ENCODE measurements at places on chromosomes 2 and 18.

GRCh38 chr18:64718808-64719207 lies 569.9 kb upstream of the LINC00305 start:
- no peak for DNase-seq

- no peak for DNase-seq
These were observed 6.7 kb upstream of the SDC1 start for GRCh38 chr2:20231598-20232026.

- no peak for DNase-seq
These were observed 54.3 kb upstream of the AGPS start for GRCh38 chr2:177338177-177338721.

DNA sequence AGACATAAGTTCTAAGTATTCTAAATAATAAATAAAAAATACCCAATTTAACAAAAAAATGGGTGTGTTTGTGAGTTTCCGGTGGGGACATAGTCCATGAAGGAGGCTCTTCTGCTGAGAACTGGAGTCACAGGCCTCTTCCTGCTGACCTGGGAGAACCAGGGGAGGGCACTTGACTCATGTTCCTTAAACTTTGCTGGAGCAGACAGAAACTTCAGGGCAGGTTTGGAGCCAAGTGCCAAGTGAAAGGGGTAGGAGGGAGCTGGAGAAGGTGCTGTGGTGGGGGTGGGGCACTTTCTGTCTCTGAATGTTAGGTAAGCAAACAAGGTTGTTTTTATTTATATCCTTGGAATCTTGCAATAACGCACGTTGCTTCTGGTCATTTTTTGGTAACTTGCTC lies 78.8 kb upstream of the TTN start:
- no peak for DNase-seq

GRCh38 chr2:134366359-134366758 lies 112.5 kb downstream of the MGAT5 start:
- no peak for DNase-seq

- DNase-seq: no peak
These were observed 787 bp downstream of the ERBB4 start for GRCh38 chr2:212537726-212538304.

- DNase-seq: no peak
These were observed 29.2 kb downstream of the MYO7B start for GRCh38 chr2:127564429-127565260.

GRCh38 chr18:67282796-67283195 lies 233.7 kb downstream of the DSEL start:
- DNase-seq: no peak

GRCh38 chr2:199460101-199460671 lies 2.4 kb upstream of the SATB2 start:
- DNase-seq: no peak

GRCh38 chr18:32093102-32093511 lies 1.4 kb downstream of the RNF138 start:
- DNase-seq: no peak

GRCh38 chr2:224922142-224922727 lies 120.0 kb downstream of the DOCK10 start:
- DNase-seq: no peak

DNA sequence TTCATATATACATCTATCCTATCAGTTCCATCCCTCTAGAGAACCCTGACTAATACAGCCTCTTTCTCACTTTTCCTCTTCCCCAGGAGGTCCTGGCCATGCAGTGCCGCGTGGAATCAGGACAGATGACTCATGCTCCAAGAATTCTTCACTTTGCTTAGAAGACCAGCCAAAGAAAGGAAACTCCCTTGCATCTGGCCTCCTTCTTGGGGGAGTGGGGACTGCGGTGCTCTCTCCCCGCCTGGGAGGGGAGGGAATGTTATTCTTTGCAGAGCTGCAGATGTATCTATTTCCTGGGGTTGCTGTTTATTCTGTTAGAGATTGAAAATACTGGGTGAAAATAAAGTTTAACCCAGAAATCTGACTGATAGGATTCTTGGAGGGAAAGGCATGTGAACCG lies 111.5 kb upstream of the SH3BP4 start:
- no peak for DNase-seq

GRCh38 chr2:42055573-42056514 lies 8.0 kb downstream of the PKDCC start:
- DNase-seq: no peak

DNA sequence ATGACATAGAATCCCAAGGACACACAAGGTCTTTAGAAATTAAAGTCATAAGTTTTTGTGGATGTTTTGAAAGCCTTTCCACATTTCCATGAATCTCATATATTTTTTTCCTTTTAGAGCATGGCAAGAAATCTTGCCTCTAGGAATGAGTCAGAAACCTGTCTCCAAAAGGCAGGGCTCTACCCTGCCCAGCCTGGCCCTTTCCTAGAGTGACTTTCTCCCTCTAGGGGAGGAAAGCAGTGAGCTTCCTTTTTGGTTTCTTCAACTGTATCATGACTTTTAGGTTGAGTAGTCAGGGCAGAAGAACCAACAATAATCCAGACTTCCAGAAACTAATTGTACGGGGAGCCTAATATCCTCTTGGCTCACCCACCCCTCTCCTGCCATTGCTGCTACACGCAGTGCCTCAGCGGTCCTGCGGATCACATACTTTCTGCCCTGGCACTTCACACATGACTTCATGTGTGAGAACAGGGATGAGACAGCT lies 300.3 kb downstream of the AGPS start:
- no peak for DNase-seq

DNA sequence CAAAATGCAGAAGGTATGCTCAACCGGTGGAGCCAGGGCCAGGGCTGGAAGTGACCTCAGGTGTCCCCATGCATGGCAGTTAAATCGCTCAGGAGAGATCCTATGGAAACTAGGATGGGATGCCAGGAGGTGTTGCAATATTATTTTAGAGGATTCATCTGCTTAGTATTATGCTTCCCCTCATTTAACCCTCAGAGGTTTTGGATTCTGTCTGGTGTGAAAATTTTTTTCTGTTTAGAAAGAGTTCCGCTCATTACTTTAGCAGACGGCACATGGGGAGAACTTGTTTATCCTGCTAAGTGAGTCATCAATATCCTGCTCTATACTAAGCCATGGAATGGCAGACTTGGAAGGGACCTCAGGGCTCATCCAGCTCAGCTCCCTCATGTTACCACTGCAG lies 42.5 kb downstream of the TRIB2 start:
- DNase-seq: no peak

DNA sequence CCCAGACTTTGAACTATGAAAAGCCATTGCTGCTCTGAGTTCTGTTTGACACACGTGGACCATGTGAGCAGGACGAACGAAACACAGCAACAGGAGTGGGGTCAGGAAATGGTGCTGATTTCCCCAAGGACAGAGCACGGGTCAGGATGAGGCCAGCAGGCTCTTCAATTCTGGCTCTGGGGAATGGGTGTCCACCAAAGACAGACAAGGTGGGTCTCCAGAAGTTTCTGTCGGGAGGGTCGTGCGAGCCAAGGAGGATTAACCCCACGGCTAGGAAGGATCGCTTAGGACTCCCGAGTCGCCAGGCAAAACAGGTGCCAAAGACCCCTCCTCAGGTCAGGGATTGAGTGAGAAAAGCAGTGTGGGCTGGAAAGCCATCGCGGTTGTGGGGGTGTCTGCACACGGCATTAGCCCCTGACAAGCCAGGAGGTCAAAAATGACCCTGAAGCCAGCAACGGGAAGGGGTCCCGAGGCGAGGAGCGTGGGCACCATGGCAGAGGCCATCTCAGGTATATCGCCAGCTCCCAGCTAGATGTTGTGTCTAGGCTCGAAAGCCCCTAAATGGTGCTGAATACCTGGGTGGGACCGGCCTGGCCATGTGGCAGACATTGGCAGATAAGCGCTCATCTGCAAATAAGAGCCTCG lies 213.9 kb upstream of the SALL3 start:
- DNase-seq: no peak

GRCh38 chr2:76310894-76311633 lies 600.3 kb upstream of the GCFC2 start:
- no peak for DNase-seq

GRCh38 chr2:50712569-50712968 lies 319.4 kb downstream of the NRXN1 start:
- DNase-seq: no peak

GRCh38 chr18:23849141-23849540 lies 159.9 kb downstream of the LAMA3 start:
- DNase-seq: no peak

GRCh38 chr2:112614201-112614840 lies 29.9 kb downstream of the CHCHD5 start:
- no peak for DNase-seq

- no peak for DNase-seq
These were observed 18.5 kb upstream of the STEAP3 start for GRCh38 chr2:119205001-119205706.

DNA sequence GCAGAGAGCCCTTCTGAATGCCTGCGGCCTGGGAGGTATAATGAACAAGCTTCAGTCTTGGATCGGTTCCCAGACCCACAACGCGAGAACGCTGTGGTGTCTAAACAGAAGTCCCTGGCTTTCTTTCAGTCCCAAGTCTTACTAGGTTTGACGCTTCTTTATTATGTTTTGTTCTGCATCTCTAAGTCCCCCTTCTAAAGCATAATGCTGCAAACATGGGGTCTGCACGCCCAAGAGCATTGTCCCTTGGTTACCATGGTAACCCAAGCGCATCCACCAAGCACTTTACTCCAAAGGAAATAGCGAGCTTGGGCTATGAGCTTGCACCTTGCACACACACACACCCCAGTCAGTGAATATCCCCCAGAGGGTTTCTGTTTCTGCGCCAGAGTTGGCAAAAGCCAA lies 193.7 kb downstream of the INO80D start:
- DNase-seq: no peak

DNA sequence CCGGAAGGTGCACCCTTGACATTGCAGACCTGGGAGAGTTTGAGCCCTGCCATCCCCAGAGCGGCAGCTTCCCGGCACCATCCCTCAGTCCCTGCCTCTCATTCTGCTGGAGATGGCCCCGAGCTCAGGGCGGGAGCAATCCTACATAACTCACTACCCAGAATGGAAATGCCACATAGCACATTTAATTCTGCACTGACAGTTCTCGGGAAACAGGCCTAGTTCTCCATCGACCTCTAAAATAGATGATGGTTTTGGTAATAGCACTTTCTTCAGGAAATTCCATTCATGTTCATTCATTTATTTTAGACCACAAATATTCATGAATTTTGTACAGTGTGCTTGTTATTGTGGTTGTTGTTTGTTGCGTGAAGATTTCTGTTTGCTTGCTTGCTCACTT lies 92.9 kb upstream of the SLC14A2 start:
- no peak for DNase-seq

DNA sequence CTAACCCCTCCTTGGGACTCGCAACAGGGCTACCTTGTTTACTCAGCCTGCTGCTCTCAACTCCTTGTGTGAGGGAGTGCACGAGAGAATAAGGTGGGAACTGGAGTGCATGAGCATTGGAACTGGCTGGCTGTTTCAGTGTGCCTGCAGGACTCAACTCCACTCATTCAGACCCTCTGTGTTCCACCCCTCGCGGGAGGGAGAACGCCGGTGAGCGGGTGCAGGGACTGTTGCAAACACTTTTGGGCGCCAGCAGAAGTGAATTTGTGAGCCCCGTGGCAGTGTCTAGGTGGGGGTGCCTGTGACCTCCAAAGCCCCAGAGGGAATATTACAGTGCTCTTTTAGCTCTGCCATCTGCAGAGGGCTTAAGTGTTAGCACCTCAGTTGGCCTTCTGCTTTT lies 1978.3 kb upstream of the PIK3C3 start:
- no peak for DNase-seq

- no peak for DNase-seq
These were observed 19.2 kb downstream of the RASGRP3 start for GRCh38 chr2:33495683-33496082.

- no peak for DNase-seq
These were observed 21.7 kb downstream of the ZNF638 start for GRCh38 chr2:71353248-71353647.

GRCh38 chr2:70732766-70733645 lies 35.0 kb downstream of the ADD2 start:
- no peak for DNase-seq

GRCh38 chr18:70577023-70577420 lies 288.2 kb downstream of the SOCS6 start:
- no peak for DNase-seq

GRCh38 chr18:56738184-56738583 lies 87.0 kb downstream of the WDR7 start:
- no peak for DNase-seq

DNA sequence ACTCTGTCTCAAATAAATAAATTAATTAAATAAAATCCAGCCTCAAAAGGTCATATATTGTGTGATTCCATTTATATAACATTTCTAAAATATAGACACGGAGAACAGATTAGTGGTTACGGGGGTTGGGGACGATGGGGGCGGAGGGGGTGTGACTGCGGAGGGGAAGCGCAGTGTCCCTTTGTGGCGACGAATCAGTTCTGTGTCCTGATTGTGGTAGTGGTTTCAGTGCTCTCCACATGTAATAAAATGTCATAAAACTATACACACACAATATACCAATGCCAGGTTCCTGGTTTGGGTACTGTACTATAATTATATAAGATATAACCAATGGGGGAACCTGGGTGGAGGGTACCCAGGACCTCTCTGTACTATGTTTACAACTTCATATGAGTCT lies 186.4 kb downstream of the ANAPC1 start:
- DNase-seq: no peak

DNA sequence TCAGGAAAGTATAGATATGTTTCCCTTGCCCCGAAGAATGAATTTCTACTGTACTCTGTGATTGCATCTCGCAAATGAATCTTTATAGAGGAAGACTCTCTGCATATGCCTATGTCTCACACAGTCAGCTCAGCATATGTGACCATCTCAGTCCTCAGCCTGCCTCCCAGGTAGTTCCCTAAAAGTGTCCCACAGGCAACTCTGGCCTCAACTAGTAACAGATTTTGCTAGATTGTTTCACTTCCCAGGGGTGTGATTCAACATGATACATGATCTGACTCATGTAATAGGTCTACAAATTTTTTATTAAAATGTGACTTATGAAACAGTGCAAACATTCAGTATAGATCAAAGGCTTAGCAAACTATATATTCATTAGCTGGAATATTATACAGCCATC lies 296.6 kb upstream of the CRIM1 start:
- DNase-seq: no peak

- no peak for DNase-seq
These were observed 19.1 kb upstream of the INO80D start for GRCh38 chr2:206105038-206105437.

DNA sequence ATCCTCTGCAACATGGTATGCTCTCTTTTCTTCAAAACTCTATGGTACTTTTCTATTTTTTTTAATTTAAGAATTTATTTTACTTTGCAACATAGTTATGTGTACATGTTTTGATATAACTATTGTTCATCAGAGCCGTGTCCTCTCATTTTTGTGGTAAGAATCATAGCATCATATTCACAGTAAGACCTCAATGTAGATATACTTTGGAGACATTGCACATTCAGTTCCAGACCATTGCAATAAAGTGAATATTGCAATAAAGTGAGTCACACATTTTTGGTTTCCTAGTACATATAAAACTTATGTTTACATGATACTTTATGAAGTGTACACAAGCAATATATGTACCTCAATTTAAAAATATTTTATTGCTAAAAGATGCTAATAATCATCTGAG lies 22.7 kb upstream of the LINC00305 start:
- no peak for DNase-seq
